ENCODE measurements at places on chromosomes 1 and 21.

DNA sequence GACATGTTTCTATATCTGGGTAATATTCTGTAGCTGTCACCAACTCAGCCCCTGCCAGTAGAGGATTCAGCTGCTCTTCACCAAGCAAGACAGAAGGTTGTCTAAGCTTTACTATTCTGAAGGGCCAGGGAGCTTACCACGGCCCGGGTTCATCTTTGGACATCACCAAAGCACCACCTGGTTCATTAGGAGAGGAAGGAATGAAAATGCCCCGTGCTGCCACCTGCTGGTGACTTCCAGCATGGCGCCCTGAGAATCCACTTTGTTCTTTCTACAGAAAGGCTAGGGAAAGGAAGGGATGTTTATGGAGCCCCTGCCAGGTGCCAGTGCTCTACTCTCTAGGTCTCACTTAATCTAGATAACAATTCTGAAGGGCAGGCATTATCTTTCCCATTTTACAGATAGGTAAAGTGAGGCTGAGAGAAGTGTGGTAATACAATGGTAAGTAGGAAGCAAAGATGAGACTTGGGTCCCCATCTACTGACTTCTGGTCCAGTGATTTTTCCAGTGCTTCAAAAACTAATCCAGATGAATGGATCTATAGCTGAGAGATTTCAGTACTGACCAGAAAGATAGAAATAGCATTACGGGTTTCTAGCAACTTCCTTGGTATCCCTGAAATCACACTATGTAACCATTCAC is 79.5 kb downstream of the BEND5 start:
- DNase-seq: peak; percentile 95

GRCh38 chr1:101291562-101292380 is 55.0 kb downstream of the S1PR1 start:
- peak; percentile 33 for DNase-seq

- no peak for DNase-seq
These were observed 8.5 kb upstream of the TSHB start for GRCh38 chr1:115021145-115021544.

DNA sequence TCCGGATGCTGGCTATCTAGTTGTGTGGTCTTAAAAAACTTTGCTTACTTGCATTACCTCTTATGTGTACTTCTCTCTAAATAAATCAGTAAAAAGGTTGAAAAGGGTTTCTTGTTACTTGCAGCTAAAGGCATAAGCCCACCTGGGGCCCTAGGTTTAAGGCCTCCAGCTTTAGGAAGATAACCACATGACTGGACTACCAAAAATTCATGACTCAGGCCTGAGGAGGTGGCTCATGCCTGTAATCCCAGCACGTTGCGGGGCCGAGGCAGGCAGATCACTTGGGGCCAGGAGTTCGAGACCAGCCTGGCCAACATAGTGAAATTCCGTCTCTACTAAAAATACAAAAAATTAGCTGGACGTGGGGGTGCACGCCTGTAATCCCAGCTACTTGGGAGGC is 142.9 kb downstream of the APP start:
- no peak for DNase-seq

DNA sequence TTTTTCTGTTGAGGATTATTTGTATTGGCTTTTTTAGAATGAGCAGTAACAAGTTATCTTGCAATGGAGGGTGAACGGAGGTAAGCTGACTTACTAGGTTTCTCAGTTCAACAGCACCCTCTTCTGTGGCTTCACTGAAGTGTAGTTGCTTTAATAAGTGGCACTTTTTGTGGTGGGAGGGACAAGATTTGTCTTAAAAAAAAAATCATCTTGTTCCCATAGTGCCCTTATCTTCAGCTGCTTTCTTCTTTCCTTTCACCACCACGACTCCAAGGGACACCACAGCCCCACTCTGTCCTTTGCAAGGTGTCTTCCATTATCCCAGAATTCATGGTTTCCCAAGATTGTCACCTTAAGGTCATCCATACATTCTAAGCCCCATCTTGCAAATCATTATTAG is 92.9 kb downstream of the PIGK start:
- DNase-seq: peak; percentile 62

GRCh38 chr21:44780767-44781459 is 20.7 kb downstream of the UBE2G2 start:
- DNase-seq: no peak

DNA sequence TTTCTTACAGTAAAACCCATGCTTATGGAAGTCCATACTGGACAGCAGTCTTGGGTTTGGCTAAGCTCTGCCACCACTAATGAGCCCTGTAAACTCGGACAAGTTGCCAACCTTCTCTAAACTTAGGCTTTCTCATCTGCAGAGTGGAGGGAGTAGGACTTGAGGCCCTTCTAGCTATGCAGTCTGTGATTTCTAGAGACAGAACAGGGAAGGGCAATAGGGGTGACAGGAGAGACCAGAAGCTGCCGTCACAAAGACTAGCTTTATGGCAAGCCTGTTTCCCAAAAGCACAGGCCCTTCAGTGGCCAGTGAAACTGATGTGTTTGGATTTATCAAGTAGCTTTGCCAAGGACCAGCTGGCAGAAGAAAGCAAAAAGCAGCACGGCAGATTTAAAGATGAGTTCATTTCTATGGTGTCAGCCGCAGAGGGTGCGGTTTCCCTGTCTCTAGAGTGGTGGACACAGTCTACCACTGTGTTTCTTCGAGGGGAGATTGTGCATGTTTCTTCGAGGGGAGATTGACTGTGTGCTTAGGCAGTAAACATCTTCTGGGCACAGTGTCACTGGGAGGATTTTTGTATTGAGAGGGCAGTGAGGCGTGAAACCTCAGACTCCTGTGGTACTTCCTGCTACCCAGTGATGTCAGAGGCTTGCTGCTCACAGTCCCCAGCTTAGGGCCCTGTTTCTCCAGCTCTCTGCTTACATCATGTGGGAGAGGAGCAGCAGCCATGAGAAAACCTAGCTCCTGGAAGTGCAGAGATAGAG is 119.0 kb downstream of the ROR1 start:
- DNase-seq: no peak

DNA sequence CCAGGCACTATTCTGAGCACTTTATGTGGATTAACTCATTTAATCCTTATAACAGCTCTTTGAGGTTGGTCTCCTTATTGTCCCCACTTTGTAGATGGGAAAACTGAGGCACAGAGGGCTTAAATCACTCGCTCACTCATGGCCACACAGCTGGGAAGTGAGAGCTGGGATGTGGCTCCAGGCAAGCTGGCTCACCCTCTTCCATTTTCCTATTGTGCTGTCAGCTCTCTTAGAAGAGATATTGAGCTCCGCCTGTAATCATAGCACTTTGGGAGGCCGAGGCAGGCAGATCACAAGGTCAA is 3.8 kb upstream of the COL8A2 start:
- DNase-seq: no peak

GRCh38 chr1:23442751-23443150 is 18.2 kb upstream of the TCEA3 start:
- no peak for DNase-seq

DNA sequence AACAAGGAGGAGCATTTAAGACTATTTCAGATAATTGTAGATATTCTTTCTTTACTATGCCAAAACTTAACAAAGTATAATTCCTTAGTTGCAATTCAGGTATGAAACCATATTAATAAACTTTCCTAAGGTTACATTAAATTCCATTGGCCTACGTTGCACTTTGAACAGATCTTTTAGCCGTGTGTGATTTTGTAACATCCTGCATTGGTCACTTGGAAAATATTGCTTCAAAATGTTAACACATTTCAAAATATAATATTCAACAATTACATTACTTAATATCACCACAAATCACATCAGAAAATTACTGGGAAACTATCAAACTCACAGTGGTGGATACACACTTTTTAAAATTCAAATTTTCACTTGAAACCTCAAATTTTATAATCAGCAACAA is 20.2 kb downstream of the ETS2 start:
- DNase-seq: no peak

- no peak for DNase-seq
These were observed 28.6 kb downstream of the CEP104 start for GRCh38 chr1:3828391-3828790.

DNA sequence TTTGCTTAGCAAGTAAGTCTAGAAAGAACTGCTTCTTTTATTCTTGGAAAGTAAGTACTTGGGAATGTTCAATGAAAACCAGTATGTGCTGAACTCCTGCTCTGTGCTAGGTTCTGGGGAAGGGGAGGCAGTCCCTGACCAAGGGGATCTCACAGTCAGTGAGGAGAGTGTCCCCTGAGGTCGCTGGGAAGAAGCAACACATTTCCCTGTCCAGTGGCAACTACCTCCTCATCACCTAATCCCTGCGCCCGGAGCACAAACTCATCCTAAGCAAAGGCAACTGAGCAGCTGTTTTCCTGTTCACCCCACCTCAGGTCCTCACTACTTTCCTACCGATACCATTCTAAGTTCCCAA is 61.7 kb upstream of the ANGPTL1 start:
- no peak for DNase-seq

DNA sequence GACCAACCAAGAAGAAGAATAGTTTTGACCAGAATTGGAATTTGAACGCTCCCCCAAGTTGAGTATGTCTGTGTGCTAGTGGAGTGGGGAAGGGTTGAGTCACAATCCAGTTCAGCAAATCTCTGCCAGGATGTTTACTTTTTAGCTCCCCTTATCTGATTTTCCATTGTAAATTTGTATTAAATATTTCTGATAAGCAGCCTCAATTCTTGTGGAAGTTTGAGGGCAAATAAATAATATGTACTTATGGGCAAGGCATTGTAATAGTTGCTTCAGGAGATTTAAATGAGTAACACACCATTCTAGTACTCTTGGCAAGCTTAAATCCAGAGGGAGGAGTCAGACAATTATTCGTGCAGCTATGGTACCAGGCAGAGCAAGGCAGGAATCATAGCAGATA is 14.4 kb downstream of the CXADR start:
- DNase-seq: no peak

GRCh38 chr1:216531263-216532239 is 108.3 kb upstream of the USH2A start:
- DNase-seq: no peak

- DNase-seq: no peak
These were observed 29.9 kb upstream of the NRIP1 start for GRCh38 chr21:15094706-15095105.

DNA sequence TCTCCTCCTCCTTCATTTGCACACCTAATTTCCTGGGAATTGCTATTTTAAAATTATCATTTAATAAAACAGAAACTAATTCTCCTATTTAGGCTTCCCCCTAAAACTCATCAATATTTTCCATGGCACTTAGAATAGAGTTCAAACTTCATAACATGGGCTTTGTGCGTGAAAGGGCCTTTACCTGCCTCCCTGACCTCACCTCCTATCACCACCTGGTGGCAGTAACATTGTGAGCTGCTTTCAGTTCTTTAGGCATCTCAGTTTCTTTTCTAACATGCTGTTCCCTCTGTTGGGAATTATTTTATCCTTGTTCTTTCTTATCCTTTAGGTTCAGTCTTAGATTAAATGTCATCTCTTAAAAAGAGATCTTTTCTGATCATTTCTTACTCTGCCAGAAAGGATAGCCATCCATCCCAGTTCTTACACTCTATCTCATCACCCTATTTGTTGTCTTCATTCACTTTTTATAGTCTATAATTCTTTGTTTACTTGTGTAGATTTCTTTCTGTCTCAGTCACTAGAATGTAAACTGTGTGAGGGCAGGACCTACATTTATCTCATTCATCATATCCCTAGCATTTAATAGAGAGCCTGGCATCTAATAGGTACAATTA is 133.8 kb upstream of the KIAA1614 start:
- peak; percentile 62 for DNase-seq

DNA sequence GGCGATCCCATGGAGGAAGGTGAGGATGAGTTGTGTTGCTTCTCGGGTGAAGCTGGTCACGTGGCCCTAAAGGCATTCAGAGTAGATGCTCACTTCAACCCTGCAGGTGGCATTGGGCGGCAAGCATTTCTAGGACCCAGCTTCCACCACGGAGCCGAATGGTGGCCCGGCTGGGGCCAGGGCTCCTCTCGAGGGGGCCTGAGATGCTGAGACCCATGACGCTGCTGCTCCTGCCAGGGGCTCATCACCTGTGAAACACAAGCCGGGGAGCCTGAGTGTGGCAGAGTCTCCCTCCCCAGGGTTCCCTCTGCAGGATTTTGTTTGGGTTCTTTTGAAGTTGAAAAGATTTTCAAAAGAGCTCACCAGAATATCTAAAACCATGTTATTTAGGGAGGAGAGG is 41.2 kb downstream of the ABCG1 start:
- no peak for DNase-seq

GRCh38 chr1:58477390-58477789 is 69.1 kb downstream of the OMA1 start:
- DNase-seq: no peak

- peak; percentile 49 for DNase-seq
These were observed 504 bp downstream of the DHRS3 start for GRCh38 chr1:12617511-12617900.

DNA sequence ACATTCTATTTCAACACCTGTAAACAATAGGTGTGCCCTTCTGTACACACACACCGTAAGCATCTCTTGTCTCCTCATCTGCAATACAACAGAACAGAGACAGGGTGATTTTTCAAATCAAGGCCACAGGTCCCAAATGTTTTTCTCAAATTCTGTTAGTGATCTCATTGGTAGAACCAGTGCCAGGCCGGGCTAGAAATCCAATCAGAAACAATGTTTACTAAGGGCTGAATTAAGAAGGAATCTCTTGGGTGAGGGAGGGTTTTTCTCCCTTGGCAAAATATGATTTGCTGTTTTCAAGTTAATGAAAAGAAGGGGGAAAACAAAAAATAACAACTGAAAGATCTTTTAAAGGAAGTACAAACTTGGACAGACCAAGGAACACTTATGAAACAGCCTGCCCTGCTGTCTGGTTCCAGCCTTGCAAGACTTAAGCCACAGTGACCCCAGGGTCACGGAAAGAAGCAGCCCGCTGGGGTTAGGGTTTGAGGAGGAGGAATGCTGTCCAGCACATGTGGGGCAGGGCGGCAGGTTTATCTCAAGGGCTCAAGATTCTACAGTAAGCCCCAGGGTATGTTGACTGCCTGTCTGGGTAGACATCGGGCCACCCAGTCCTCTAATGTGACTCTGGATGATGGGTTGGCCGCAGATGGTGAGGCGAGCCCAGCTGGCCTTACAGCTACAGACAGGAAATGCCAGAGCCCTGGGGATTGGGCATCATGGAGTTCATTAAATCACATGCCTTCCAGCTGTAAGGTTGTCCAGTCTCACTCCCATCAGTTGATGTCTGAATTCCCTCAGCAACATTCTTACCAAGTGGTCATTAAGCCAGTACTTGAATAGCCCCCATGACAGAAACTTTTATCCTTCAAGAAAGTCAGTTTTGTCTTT is 73.3 kb upstream of the SLC44A3 start:
- no peak for DNase-seq
